Caki2 (cell line): ENCODE measurements at places on chromosomes 1 and 21.
A peak's percentile ranks its signal among the peaks of the same experiment; 100 is the strongest.

DNA sequence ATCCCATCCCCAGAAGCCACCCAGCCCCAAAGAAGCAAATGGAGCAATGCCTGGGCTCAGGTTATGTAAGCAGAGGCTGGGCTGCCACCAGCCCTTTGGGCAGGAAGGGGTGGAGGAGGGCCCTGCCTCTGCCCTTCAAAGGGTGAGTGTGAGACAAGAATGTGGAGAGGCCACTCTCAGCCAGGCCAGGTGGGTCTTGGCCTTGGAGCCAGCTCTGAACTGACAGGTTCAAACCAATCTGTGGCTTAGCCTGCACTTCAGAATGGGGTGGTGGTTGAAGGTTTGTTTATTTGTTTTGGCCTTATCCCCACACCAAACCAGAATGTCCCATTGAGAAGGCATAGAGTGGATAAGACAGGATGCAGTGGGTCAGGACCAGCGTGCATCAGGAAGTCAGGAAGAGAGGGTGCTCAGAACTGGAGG is 29.8 kb downstream of the C1orf116 start:
- peak; percentile 41 for DNase-seq

DNA sequence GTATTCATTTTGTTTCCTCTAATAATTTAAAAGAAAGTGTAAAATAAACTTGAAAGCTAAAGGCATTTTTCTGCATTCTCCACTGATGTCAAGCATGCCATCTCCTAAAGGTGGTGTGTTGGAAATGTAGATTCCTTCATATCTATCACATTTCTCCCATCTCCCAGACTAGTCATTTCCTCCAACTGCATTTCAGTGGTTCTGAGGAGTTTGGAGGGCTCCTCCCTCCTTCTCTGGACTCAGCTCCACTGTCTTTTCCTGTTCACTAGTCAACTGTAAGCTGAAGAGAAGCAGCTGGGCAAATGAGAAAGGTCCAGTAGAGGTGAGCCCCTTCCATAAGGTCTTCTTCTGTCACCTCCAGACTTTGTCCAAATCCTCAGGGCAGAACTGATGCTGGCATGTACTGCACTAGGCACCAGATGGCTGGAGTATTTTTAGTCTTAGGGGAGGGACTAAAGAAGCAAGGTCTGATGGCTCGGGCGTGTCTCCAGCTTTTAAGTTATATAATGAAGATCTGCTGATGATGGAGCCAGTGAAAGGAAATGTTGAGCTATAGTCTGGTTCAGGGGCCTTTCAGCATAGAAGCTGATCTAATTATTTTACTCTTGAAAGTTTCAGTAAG is 186.1 kb downstream of the NTNG1 start:
- no peak for DNase-seq

DNA sequence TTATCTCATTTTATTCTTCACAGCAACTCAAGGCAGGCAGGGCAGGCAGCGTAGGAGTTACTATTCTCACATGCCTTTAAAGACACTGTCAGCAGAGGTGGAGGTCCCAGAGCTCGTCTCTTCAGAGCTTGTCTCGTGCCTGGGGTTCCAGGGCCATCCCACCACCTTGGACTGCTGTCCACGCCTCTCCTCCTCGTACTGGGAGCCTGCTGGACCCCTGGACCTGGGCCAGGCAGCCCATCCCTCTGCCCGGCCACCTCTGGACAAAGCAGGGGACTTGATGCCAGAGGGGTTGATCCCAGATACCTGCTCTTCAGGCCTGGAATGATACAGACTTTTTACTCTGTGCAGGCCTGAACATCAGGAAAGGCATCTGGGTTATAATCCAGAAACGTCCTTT is 546.8 kb downstream of the KIF26B start:
- DNase-seq = no peak

- DNase-seq = peak; percentile 24
These were observed 9.1 kb downstream of the ASPM start for GRCh38 chr1:197137322-197137721.

GRCh38 chr1:95850763-95851162 is 616.8 kb downstream of the RWDD3 start:
- no peak for DNase-seq

DNA sequence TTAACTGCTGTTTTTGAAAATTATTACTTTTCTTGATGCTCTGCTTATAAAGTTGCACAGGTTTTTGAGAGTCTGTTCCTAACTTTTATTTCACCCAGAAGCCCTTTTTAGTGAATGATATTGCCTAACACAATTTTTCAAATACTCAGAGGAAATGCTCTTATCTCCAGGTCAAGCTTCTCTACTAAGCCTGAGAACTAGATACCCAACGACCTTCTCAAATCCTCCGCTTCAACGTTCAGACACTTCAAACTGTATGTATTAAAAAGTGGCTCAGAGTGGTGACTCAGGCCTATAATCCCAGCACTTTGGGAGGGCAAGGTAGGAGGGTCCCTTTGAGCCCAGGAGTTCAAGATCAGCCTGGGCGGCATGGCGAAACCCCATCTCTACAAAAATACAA is 88.5 kb downstream of the ASH1L start:
- DNase-seq = no peak

GRCh38 chr1:152367436-152367835 is 7.6 kb upstream of the FLG2 start:
- DNase-seq = no peak

DNA sequence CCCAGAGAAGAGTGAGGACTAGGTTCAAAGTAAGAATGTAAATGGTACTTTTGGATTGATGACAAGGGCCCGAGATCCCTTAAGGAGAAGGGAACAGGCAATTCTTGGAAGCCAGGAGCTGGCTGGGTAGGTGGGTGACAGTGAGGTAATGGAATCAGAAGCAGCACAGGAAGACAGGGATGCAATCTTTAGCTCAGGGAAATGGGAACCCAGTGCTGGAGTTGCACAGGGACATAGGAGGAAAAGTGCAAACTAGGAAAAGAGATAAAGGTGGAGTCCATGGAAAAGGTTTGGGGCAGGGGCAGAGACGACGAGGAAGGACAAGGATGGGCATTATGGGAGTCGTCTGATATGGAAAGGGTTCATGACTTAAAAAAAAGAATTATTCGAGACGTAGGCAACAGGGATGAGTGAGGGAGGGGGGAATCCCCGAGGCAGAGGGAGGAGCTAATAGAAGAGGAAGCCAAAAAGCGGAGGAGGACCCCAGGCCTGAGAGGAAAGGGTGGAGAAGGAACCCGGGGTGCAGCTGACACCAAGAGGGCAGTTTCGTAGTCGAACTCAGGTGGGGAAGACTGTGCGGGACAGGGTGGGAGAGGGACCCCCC is 495 bp downstream of the PI4KB start:
- DNase-seq = no peak

DNA sequence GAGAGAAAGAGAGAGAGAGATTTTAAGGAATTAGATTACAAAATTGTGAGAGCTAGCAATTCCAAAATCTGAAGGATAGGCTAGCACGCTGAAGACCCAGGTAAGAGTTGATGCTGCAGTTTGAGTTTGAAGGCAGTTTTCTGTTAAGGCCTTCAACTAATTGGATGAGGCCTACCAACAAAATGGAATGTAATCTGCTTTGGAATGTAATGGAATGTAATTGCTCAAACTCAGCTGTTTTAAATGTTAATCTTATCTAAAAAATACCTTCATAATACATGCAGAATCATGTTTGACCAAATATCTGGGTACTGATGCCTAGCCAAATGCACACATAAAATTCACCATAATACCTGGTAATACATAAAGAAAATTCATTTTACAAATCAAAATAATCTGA is 976.1 kb downstream of the LTN1 start:
- DNase-seq = no peak

GRCh38 chr21:35189077-35189863 is 140.2 kb upstream of the RUNX1 start:
- DNase-seq = no peak

- no peak for DNase-seq
These were observed 8.4 kb upstream of the KPNA6 start for GRCh38 chr1:32099426-32099825.

DNA sequence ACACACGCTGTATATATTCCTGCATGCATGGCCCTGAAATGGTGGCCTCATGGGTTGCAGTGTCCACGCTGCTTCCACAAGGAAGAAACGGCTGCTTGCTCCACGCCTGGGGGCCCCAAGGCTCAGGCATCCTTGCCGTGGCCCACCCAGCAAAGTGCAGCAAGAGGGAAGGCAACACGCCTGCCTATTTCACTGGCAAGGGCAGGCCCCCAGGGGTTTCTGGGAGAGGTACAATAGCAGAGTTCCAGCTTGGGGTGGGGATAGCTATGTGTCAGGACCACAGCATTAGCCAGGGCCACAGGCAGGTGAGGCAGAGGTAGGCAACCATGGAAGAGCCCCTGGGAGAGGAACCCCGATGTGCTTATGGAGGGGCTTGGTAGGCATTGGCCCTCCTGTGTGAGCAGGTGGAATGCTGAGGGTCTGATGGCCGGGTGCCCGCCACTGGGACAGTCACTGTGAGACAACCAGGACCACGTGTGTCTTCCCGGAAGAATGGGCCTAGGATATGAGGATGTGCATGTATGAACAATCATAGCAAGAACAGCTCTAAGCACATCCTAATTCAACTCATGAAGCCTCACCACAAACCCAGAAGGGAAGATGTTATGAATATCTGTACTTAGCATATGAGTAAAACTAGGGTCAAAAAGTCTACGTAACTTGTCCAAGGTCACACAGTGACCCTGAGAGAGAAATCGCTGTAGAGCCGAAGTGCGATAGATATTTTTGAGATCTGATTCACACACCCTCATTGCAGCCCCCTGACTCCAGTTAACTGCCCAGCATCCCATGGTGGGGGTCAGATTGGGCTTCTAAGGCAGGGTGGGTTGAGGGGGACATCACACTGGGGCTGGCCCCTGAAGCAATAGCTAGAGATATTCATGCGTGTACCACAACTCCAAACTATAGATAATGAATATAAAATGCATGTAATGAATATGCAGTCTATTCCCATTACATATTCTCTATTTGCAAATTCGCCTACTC is 11.8 kb downstream of the TFF2 start:
- DNase-seq = no peak

DNA sequence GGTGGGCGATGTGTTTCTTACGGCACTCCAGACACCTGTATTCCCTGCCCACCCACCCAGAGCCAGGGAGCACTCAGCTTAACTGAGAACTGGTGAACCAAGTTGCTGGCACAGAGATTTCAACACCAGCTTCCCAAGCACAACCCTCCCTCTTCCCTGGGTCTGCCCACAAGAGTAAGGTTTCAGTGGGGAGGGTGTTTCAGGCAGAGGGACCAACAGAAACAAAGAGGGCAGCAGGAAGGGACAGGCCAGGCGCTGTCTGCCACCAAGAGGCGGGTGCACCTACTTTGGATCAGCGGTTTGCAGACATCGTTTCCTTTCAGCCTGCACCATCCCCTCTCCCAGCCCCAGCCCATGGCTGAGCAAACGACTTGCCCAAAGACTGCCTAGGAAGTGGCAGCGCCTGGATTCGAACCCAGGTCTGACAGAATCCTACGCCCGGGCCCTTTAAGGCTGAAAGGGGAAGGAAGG is 21.9 kb upstream of the ALDH4A1 start:
- no peak for DNase-seq

DNA sequence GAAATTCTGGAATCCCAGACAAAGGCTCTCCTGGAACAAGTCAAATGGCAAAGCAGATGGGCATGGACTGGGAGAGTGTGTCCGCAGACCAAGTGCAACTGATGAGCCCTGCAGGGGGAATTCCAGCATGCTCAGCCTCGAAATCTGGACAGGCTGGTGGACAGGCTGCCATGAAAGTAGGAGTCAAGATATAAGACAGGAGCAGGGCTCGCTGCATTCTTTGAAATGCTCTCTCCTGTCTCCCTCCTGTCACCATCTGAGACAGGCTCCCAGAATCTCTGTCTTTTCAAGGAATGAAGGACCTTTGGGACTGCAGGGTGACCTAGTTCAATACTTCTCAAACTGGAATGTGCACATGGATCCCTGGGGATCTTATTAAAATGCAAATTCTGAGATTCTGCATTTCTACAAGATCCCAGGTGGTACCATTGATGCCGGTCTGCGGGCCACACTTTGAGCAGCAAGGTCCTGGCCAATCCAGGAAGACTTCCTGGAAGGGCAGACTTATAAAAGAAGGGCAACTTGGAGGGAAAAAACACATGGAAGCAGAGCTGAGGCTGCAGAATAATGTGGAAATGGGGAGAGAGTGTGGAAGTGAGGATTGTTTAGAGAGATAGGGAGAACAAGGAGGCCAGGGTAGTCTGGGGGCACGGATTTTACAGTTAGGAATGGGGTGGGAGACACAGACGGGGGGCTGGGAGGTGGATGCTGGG is 29.8 kb downstream of the TNNT2 start:
- no peak for DNase-seq

DNA sequence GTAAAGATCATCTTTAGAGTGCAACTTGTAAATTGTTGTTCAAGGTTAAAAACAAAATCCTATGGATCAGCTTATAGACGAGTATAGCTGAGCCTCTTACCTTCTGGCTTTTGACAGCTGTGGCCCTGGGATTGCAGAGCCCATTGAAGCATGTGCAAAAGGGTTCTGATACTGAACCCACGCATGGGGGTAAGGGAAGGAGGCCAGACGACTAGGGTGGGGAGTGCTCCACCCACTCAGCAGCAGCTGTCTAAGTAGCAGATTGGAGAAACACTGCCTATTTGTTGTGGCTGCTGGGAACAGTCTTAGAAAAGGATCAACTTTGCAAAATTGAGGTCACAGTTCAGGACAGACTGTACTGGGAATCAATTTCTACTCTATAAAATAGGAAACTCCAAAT is 16.1 kb downstream of the CD101 start:
- DNase-seq = no peak

GRCh38 chr1:10155087-10155712 is 55.2 kb upstream of the KIF1B start:
- no peak for DNase-seq

DNA sequence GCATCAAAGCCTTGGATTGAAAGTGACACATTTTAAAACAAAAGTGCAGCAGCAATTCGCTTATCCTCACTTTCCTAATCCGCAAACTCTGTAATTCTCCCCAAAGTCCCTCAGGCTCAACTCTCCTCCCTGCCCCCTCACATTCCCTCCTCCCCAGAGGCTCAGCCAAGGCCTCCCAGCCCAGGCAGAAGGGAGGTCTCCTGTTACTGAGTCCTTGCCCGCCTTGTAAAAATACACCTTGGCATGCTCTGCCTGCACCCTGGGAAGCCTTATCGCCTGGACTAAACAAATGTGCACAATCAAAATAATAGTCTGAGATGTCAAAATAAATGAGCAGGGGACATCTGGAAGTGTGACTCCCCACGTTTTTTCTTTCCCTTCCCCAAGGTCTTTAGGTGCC is 109.7 kb downstream of the PLXNA2 start:
- DNase-seq = no peak

GRCh38 chr21:43320526-43320925 is 106.4 kb downstream of the SIK1 start:
- no peak for DNase-seq

GRCh38 chr21:41501919-41502318 is 6.0 kb downstream of the TMPRSS2 start:
- peak; percentile 70 for DNase-seq

- no peak for DNase-seq
These were observed 22.5 kb downstream of the VPS26C start for GRCh38 chr21:37244501-37245095.

GRCh38 chr1:36766481-36766880 is 267.8 kb downstream of the GRIK3 start:
- no peak for DNase-seq
